ENCODE measurements at places on chromosomes 2 and 18.

GRCh38 chr2:211900000-211900399 lies 638.6 kb downstream of the ERBB4 start:
- no peak for DNase-seq

DNA sequence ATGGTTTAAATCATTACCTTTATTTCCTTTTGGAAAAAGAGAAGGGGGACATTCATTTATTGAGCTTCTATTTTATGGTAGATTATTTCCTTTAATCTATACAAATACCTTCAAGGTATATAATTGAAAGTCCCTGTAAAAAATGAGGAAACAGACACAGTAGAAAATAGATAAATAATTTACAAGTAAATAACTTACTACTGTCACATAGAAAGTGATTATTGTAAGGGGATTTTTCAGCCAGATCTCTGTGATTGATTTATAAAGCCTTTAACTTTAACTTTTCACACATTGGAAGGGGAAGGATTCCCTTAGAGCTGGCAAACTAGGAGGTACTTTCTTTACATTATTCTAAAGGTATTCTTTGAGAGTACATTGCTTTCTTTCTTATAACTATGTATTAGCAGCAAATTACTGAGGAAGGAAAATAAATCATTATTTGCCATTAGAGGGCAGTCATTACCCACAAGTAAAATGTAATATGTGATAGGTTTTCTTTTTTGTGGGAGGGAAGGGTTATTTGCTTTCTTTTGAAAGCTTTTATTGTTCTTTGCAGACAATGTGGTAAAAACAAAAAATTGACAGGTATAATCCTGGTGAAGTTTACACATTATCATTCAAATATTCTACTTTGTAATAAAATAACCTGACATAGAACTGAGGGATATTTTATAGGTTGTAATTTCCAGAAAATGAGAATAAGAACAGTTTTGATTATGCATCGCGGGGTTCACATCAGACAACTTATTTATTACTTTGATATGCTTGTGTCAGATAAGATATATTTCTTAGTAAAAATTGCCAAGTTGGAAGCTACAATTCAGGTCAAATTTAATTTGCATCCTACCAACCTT lies 24.8 kb upstream of the RPE start:
- DNase-seq: peak; percentile 41

DNA sequence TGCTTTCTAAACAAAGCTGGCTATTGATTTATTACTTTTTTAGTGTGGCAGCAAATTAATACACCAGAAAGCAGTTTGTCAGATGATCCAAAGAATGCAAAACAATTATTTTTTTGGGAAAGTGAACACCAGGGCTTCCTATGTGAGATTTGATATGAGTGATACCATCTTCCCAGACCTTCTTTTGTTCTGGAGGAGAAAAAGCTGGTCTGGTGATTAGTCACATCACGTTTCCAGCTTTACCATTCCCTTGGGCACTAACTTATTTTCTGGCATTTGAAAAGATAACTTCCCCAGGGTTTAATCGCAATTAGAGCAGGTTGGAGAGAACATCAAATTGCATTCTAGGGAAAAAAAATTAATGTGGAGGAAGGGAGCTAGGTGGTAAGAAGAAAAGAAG lies 182.9 kb upstream of the TANK start:
- no peak for DNase-seq

- DNase-seq: no peak
These were observed 108.2 kb upstream of the ERBB4 start for GRCh38 chr2:212646698-212647366.

Data from hindlimb muscle (tissue), 1 donor.